Activated naive CD8-positive, alpha-beta T cell treated with anti-CD3 and anti-CD28 coated beads for 36 hours (primary cell): ENCODE measurements at places on chromosomes 6 and 20. TPM values are rescaled to one million over a fixed set of nuclear protein-coding genes. Genes with fewer than 3 reads are reported as not detected.

- peaks cover 13% of the 10 kb centered on the region for H3K27me3 ChIP-seq
- no peak for DNase-seq
- peak overlapping the region; percentile 20 for H3K27ac ChIP-seq
- no peaks in the 10 kb centered on the region for H3K4me1 ChIP-seq
- no peak overlapping the region for H3K4me3 ChIP-seq
- H3K36me3 ChIP-seq, result peaks cover 2% of the 10 kb centered on the region
These were observed 467.3 kb downstream of the PREX1 start for GRCh38 chr20:48360342-48360975.

- DNase-seq, result no peak
- H3K36me3 ChIP-seq, result no peaks in the 10 kb centered on the region
- H3K27ac ChIP-seq, result no peak overlapping the region
- H3K27me3 ChIP-seq, result peaks cover 13% of the 10 kb centered on the region
- H3K4me1 ChIP-seq, result no peaks in the 10 kb centered on the region
- no peak overlapping the region for H3K4me3 ChIP-seq
These were observed 229.8 kb upstream of the SASH1 start for GRCh38 chr6:148112851-148113319.

The MYCT1 gene
- not detected for total RNA-seq

The PTPRT gene
- not detected for total RNA-seq

DNA sequence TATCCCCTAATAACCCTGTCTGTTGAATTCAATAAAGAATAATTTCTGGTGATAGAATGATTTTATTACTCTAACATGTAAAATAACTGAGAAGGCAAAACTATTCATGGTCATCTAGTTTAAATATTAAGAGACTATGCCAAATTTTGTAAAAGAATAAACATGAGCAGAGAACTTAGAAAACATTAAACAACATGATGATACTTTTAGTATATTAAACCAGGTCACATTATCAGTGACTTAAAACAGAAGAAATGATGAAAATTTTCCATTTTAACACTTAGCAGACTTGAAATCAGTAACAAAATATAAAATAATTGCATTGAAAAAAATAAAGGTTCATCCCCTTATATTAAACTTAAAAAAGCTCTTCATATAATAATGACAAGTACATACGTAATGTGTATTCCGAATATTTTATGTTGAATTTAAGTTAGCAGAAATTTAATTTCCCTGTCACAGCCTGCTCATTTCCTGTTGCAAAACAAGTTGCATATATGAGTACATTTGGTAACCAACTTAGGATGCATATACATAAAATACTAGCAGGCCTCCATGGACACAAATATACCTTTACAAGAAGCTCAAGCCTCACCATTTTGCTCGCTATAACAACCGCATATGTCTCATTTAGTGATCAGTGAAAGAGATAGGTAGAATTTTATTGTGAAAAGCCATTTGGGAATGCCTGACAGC, 40.6 kb downstream of the DTNBP1 start:
- no peak overlapping the region for H3K27ac ChIP-seq
- H3K4me3 ChIP-seq, result no peak overlapping the region
- H3K27me3 ChIP-seq, result no peaks in the 10 kb centered on the region

- no peak for DNase-seq
- no peak overlapping the region for H3K4me3 ChIP-seq
- H3K27me3 ChIP-seq, result no peaks in the 10 kb centered on the region
- peaks cover 21% of the 10 kb centered on the region for H3K4me1 ChIP-seq
These were observed 38.6 kb downstream of the ASXL1 start for GRCh38 chr20:32396646-32397160.

DNA sequence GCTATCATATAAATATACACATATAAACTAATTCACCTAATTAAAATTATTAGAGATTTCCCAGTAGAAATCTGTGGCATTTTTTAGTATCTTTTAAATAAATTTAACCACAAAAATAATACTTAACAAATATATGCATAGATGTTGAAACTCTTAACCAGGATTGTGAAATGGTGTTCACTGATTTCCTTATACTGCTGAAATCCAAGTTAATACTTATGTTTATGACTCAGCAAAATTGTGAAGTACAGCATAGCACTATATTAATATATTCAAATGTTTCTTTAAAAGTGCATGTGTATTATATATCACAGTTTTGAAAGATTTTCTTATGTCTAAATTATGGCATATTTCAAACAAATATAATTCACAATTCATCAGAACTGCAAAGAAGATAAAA, 328.2 kb upstream of the MANEA start:
- no peaks in the 10 kb centered on the region for H3K27me3 ChIP-seq
- no peak overlapping the region for H3K27ac ChIP-seq
- no peaks in the 10 kb centered on the region for H3K4me1 ChIP-seq
- H3K4me3 ChIP-seq, result no peak overlapping the region
- H3K36me3 ChIP-seq, result no peaks in the 10 kb centered on the region
- no peak for DNase-seq

DNA sequence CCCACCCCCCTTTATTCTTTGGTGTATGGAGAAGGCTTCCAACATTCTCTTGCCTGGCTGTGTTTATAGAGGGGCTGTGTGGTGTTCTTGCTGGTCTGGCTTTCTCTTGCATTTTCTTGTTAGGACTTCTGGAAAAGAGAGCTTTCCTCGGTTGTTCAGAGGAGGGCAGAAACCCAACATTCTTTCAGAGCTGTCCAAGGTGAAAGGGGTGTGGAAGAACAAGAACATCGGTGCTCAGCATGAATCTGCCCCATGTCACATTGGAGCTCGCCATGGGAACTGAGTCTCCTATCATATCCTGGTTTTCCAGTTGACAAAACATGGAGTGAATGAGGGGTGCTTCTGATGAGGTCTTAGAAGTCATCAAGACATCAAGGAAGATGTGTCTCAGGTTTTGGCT, 281.8 kb downstream of the RNF144B start:
- H3K36me3 ChIP-seq, result no peaks in the 10 kb centered on the region
- H3K27ac ChIP-seq, result no peak overlapping the region
- H3K27me3 ChIP-seq, result no peaks in the 10 kb centered on the region
- H3K4me3 ChIP-seq, result no peak overlapping the region

DNA sequence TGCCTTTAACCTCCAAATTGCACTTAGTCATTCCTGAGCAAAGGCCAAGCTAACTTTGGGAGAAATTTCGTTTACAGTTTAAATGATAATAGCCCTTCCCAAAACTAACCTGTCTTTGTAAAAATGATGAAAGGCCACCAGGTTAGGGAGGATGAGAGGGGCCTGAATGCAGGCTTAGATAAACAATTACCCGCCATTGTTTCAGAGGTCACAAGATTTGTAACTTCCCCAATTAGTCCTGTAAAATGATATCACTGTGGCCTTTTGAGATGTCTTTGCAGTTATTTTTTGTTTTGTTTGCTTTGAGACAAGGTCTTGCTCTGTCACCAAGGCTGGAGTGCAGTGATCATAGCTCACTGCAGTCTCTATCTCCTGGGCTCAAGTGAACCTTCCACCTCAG, 26.3 kb downstream of the GNL1 start:
- DNase-seq, result no peak

DNA sequence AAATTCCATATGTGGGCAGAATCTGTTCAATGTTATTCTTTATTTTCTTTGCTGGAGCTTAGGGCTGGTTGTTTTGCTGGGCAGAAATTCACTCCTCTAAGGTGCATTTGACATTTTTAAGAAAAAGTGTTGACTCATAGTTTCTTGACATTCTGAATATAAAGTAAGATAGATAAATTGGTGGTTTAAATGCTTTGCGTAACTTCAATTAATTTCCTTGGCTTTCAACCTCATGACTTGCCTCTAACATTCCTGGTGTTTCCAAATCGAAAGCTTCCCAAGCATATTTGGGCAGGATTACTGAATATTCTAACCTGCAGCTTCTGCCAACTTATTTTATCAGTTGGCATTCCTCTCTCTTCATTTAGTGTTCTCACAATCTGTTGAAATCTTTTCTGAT, 718.7 kb upstream of the ADGRB3 start:
- H3K27ac ChIP-seq, result no peak overlapping the region
- H3K27me3 ChIP-seq, result no peaks in the 10 kb centered on the region
- no peaks in the 10 kb centered on the region for H3K4me1 ChIP-seq
- H3K36me3 ChIP-seq, result no peaks in the 10 kb centered on the region
- no peak for DNase-seq
- no peak overlapping the region for H3K4me3 ChIP-seq

The RPS6KA2 gene
- 4.2 TPM for total RNA-seq

The ABHD16B gene
- not detected for total RNA-seq

The PTCHD4 gene
- not detected for total RNA-seq

The MOG gene
- not detected for total RNA-seq

- H3K4me1 ChIP-seq, result peaks cover 29% of the 10 kb centered on the region
- no peaks in the 10 kb centered on the region for H3K27me3 ChIP-seq
- H3K36me3 ChIP-seq, result peaks cover 7% of the 10 kb centered on the region
- DNase-seq, result no peak
These were observed 2.4 kb upstream of the RTF2 start for GRCh38 chr20:56465997-56466396.

GRCh38 chr6:138115877-138116660, 8.8 kb upstream of the PERP start:
- H3K4me3 ChIP-seq, result no peak overlapping the region
- H3K4me1 ChIP-seq, result peaks cover 6% of the 10 kb centered on the region
- H3K27ac ChIP-seq, result no peak overlapping the region
- DNase-seq, result peak; percentile 16

GRCh38 chr6:29661071-29661470, 4.2 kb downstream of the MOG start:
- no peak overlapping the region for H3K27ac ChIP-seq
- no peak for DNase-seq
- H3K4me1 ChIP-seq, result no peaks in the 10 kb centered on the region
- no peak overlapping the region for H3K4me3 ChIP-seq

DNA sequence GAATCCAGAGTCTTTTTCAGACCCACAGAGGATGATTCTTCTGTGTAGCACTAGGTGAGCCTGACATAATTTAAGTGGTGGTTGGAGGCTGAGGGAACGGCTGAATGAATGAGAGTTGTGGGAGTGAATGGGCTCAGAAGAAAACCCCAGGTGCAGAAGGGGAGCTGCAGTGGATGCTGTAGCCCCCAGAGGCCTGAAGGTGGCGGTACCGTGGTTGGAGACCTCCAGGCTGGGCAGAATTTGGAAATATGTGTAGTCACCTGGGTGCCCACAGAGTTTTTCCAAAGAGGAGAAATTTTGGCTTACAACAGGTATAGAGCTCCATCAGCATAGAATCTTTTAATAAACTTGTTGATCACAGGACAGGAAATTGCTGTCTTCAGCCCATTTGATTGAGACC, 6.5 kb upstream of the RAET1G start:
- DNase-seq, result no peak
- H3K27me3 ChIP-seq, result peaks cover 90% of the 10 kb centered on the region
- H3K4me1 ChIP-seq, result peaks cover 5% of the 10 kb centered on the region
- H3K36me3 ChIP-seq, result no peaks in the 10 kb centered on the region

The RANBP9 gene
- 56.5 TPM for total RNA-seq

The ASF1A gene
- total RNA-seq, result 39.9 TPM

The ZC2HC1B gene
- not detected for total RNA-seq

GRCh38 chr6:29624520-29624961, 8.4 kb downstream of the GABBR1 start:
- no peak overlapping the region for H3K27ac ChIP-seq
- peaks cover 6% of the 10 kb centered on the region for H3K27me3 ChIP-seq
- no peaks in the 10 kb centered on the region for H3K36me3 ChIP-seq
- H3K4me3 ChIP-seq, result no peak overlapping the region
- H3K4me1 ChIP-seq, result peaks cover 12% of the 10 kb centered on the region

DNA sequence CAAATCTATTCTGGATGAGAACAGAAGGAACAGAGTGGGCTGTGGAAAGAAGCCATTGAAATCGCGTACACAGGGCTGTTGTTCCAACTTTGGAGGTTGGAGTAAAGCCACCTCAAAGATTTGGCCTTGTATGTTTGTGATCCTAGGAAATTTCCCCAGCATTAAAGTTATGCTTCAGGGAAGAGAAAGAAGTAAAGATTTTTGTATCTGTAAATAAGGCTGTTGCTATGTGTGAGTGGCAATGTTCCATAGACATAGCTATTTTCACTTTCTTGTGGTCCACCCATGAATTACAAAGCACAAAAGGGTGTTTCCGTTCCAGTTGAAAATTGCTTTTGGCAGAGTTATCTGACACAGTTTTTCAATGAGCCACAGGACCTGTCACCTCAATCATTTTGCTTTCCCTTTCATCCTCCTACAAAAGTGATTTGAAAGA, 321.3 kb downstream of the TFAP2B start:
- no peaks in the 10 kb centered on the region for H3K36me3 ChIP-seq
- no peak overlapping the region for H3K27ac ChIP-seq
- DNase-seq, result no peak

The CALHM6 gene
- total RNA-seq, result 5.6 TPM

GRCh38 chr20:13913131-13913530, 77.3 kb downstream of the SEL1L2 start:
- H3K4me3 ChIP-seq, result no peak overlapping the region
- H3K4me1 ChIP-seq, result peaks cover 2% of the 10 kb centered on the region
- no peak overlapping the region for H3K27ac ChIP-seq
- H3K36me3 ChIP-seq, result no peaks in the 10 kb centered on the region
- H3K27me3 ChIP-seq, result peaks cover 7% of the 10 kb centered on the region

- no peaks in the 10 kb centered on the region for H3K4me1 ChIP-seq
- H3K27me3 ChIP-seq, result no peaks in the 10 kb centered on the region
- no peak for DNase-seq
- H3K27ac ChIP-seq, result no peak overlapping the region
- H3K4me3 ChIP-seq, result no peak overlapping the region
These were observed 6.4 kb downstream of the R3HDML start for GRCh38 chr20:44343162-44343675.

The MAS1 gene
- not detected for total RNA-seq

- H3K27ac ChIP-seq, result no peak overlapping the region
- no peak for DNase-seq
- no peaks in the 10 kb centered on the region for H3K4me1 ChIP-seq
- no peak overlapping the region for H3K4me3 ChIP-seq
- no peaks in the 10 kb centered on the region for H3K27me3 ChIP-seq
- no peaks in the 10 kb centered on the region for H3K36me3 ChIP-seq
These were observed 553.7 kb downstream of the CD109 start for GRCh38 chr6:74249658-74250057.

- H3K27ac ChIP-seq, result peak overlapping the region; percentile 30
- peaks cover 15% of the 10 kb centered on the region for H3K27me3 ChIP-seq
- peak; percentile 79 for DNase-seq
- H3K4me3 ChIP-seq, result no peak overlapping the region
- peaks cover 49% of the 10 kb centered on the region for H3K4me1 ChIP-seq
These were observed 2.0 kb upstream of the SLC29A1 start for GRCh38 chr6:44221291-44221960.

The EPB41L1 gene
- total RNA-seq, result 0.99 TPM

DNA sequence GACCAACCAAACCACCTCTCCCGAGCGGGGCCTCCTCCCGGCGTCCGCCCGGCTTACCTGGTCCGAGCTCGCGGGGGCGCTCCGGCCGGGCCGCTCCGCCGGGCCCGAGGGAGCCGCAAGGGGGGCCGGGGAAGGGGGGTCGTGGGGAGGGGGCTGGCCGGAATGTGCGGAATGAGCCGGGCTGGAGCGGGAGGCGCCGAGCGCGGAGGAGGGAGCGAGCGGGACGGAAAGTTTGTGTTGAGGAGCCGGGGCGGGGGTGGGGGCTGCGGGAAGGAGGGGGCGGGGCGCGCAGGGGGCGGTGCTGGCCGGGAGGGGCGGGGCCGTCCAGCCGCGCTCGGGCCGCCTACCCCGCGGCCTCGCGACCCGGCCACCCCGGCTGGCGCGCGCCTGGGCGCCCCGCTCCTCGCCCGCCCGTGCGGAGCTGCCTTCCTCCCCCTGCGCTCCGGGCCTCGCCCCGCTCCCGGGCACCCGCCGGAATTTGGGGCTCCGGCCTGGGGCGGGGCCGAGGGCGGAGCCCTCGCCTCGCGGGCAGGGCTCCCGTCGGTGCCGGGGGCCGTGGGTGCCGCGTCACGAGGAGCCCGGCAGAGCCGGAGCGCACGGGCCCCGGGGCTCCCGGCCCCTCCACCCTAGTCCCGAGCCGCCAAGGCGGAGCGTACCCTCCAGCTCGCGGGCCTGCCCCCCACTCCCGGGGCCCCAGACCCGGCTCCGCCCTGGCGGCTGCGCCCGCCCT, at the start of gene TEAD3:
TEAD3 (minus strand) TSS at position 239 of the 730 bp plus-strand sequence.
- H3K27ac ChIP-seq, result peak within 1 kb of the TSS; percentile 80
- H3K4me3 ChIP-seq, result peak within 1 kb of the TSS; percentile 78
- peaks cover 10% of the 10 kb centered on the region for H3K27me3 ChIP-seq
- DNase-seq, result peak; percentile 68
